Stomach (tissue), 19 donors: ENCODE measurements at places on chromosomes 2 and 18. TPM values are rescaled to one million over a fixed set of nuclear protein-coding genes. Genes with fewer than 3 reads are reported as not detected.

Gene IL1RL2
- total RNA-seq, result 2.2 TPM

Gene KATNAL2
- total RNA-seq, result 12.1 TPM

DNA sequence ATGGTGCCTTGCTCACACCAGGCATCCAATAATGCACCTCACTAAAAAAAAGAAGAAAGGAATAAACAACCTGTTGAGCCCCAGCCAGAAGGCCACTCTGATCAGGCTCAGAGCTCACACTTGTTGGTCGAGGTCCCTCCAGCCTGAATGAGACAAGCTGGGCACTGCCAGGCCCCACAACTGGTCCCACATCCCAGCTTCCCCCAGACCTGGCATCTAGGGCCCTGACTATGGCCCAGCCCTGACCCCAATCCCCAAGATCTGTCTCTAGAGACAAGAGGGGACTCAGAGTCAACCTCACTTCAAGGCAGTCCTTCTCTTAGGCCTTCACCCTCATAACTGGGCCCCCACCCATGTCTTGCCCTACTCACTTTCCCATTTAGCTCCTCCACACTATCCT lies 22.4 kb downstream of the TEX51 start:
- no peak for DNase-seq

DNA sequence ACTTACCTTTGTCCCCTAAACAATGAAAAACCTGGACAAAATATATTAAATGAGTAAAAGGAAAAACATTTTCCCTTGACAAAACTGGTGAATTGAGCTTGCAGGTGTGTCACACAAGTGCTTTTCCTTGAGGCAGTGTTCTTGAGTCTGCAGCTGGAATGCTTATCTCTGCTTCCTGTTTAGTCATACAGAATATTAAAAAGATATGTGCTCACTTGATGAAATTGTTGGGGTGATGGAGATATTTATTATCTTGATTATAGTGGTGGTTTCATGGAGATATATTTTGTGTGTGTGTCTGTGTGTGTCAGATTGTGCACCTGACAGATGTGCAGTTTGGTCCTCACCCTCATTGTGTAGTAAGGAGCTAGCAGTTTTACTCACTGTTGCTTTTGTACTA lies 3.3 kb downstream of the TAF1B start:
- DNase-seq, result peak; percentile 12

DNA sequence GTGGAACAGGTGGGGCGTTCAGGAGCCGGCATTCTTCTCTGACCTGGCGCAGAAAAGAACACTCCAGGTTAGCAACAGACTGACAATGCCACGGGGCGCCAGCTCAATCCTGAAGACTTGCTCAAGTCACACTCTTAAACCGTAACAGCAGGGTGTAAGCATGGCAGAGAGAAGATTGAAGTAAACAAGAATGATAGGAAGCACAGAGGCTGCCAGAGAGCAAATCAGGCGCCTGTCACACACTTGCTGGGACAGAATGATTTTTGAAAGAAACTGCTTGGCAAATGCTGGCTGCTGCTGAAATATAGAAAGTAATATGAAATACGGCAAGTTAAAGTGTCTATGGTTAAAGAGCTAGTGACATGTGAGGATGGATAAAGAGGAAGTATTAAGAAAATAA lies 80.5 kb downstream of the MEP1B start:
- no peak for DNase-seq
